Foreskin keratinocyte (primary cell): ENCODE measurements at places on chromosomes 2 and 18. TPM values are rescaled to one million over a fixed set of nuclear protein-coding genes. Genes with fewer than 3 reads are reported as not detected.

- DNase-seq, result no peak
These were observed 4.7 kb upstream of the PSD4 start for GRCh38 chr2:113169002-113169530.

DNA sequence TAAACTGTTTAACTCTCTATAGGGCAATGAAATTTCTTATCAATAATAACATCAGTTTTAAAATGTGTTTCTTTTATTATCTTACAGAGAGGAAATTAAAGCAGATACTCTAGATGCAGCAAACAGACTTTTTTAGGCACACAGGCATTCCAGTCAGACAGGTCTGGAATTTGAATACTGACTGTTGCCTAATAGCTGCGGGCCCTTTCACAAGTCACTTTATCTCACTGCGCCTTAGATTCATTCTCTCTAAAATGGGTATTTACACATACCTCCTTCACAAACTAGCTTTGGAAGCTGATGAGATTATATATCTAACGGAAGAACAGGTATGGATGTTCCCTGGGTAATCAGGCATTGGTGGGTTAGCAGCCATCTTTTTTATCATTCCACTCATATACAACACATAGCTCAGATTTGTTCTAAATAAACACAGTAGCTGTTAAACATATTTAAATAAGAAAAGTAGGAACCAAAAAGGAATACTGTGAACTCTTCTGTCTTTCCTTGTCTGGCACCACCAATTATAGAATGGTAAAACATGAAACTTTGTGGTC lies 104.2 kb downstream of the LRP2 start:
- peak; percentile 17 for DNase-seq

DNA sequence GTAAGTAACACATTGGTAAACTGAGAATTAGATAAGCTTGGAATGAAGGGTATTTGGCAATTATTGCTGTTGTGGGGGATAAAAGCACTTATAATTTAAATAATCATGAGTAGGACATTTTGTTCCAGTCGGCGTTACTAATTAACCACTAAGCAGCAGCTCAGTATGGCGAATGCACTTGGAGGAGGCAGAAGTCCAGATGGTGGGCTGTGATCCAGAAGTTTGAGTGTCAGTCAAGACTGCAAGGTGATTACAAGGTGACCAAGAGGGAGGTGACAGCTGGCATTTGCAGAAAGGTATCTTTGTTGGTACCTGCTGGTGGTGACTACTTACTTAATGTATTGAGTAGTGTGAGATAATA lies 643.6 kb upstream of the FAM98A start:
- DNase-seq, result no peak

DNA sequence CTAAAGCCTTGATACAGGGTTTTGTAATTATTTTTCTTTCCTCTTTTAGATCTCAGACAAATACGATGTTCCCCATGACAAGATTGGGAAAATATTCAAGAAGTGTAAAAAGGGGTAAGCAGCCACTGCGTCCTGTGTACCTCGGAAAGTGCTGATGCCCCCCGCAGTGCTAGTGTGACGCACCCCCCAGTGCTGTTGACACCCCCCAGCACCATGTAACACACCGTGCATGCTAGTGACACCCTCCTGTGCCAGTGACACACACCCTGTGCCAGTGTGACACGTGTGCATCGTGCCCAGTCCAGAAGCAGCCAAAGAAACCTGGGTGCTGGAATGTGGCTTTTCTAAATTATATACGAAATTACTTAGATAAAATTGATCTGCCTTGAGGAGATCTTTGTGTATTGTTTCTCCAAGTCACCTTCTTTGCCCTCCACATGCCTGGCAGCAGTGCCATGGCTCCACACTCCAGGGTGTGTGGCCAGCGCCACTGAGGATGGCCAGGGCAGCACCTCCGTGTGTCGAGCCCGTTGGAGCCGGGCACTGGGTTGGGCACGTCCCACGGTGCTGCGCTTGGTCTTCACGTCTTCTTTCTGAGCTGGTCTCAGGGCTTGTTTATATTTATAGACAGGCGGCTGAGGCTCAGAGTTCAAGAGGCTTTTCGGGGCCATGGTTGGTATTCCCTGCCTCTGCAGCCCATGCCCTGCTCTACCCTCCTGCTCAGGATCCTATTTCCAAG lies 44.3 kb upstream of the KLF11 start:
- no peak for DNase-seq

DNA sequence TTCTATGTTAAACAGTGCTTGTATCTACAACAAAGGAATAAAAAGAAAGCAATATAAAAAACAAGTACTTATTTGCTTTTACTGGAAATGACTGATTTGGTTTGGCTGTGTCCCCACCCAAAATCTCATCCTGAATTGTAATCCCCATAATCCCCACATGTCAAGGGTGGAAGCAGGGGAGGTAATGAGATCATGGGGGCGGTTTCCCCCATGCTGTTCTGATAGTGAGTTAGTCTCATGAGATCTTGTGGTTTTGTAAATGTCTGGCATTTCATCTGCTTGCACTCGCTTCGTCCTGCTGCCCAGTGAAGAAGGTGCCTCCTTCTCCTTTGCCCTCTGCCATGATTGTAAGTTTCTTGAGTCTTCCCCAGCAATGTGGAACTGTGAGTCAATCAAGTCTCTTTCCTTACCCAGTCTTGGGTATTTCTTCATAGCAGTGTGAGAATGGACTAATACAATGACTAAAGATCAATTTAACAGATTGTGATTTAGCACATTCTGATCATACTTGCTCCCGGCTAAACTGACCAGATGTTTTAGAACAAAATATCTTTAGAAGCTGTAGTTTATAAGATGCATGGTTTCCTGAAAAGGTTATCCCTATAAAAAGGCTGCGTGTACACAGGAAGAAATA lies 19.9 kb downstream of the PTH2R start:
- DNase-seq, result no peak

Gene CRACDL
- total RNA-seq, result 2.3 and 2.4 TPM in 2 replicates

DNA sequence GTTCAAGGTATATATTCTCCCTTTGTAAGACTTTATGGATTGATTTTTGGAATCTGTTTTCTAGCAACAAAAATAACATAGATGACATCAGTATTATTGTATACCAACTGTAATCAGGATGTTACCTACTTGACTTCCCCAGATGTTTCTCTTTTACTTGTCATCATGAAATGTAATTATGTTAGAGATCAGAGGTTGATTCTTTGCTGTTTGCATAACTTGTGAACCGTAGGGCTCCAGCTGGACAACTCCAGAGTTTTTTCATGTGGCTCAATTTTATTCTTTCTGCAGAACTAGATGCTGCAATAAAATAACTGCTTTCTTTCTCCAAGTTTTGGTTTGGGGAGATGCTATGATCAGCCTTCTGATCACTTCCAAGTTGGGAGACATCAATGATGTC lies 58.1 kb downstream of the SPOPL start:
- no peak for DNase-seq

Gene C2orf66
- total RNA-seq, result 0.14 TPM in 2 replicates

GRCh38 chr2:203623661-203624060 lies 82.8 kb upstream of the CD28 start:
- DNase-seq, result peak; percentile 20

GRCh38 chr2:162317861-162318327 lies 590 bp downstream of the IFIH1 start:
- DNase-seq, result peak; percentile 61

GRCh38 chr18:49531678-49532153 lies 30.1 kb upstream of the LIPG start:
- no peak for DNase-seq

Gene AKAIN1
- not detected in 2 replicates for total RNA-seq

Gene KCNJ13
- not detected in 2 replicates for total RNA-seq

- peak; percentile 32 for DNase-seq
These were observed 304.7 kb upstream of the TMEFF2 start for GRCh38 chr2:192499476-192499875.

DNA sequence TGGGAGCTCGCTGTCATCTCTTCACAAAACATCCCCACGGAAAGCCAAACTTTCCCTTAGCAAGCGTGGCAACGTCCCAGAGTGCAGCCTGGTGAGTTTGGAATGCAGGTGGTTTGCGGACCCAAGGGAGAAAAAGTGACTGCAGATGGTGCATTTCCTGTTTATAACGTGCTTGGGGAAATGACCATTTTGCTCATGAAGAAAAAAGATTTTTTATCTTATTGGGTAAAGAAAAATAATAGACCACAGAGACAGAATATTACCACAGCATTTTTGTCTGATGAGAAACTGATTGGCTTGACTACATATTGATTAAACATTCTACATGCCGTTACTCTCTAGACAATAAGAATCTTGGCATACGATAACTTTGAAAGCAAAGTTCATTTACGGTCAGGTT lies 136.5 kb downstream of the COPS8 start:
- DNase-seq, result no peak

- DNase-seq, result no peak
These were observed 273.5 kb downstream of the PIK3C3 start for GRCh38 chr18:42228581-42228980.

- no peak for DNase-seq
These were observed 89.1 kb downstream of the ALPK2 start for GRCh38 chr18:58539659-58540380.

- no peak for DNase-seq
These were observed 99.6 kb upstream of the CERS6 start for GRCh38 chr2:168356477-168356835.

Gene COMMD1
- total RNA-seq, result 33.8 and 35.8 TPM in 2 replicates

Gene IL1RN
- total RNA-seq, result 20.8 and 28.9 TPM in 2 replicates

DNA sequence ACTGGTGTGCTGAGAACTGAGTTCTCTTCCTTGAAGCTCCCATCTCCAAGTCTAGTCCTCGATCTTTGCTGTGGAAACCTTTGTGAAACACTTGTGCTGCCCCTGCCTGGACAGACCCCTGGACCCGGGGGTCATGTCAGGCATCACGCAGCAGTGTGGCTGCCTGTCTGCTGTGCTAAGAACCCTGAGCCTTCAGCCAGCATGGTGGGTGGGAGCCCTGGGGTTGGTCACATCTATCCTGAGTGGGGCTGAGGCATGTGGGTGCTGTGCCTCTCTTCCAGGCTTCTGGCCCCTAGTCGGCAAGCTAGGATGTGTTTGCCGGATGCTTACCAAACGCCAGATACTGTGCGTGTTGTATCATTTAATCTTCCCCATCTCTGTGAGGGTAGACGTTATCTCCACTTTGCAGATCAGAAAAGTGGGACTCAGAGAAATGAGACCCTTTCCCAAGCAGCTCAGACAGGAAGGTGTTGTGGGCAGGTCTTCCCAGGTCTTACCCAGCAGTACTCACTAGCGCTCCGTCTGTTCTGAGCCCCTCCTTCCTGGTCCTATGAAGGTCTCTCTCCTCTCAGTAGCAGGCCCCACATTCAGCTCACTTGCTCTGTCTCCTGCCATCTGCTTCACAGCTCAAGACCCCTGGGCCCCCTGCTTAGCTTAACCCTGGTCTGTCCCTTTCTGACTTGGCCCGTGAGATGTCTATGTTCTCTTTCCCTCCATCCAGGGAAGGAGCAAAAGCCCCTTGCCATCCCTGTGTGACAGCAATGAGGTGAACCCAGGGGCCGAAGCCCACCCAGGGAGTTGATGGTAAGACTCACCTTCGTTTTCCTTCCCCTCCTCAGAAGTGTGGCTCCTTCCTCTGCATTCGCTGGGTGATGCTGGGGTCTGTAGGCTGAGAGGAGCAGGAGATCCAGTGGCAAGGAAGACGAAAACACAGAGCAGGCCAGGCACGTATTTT lies 242.8 kb downstream of the FAM210A start:
- no peak for DNase-seq

DNA sequence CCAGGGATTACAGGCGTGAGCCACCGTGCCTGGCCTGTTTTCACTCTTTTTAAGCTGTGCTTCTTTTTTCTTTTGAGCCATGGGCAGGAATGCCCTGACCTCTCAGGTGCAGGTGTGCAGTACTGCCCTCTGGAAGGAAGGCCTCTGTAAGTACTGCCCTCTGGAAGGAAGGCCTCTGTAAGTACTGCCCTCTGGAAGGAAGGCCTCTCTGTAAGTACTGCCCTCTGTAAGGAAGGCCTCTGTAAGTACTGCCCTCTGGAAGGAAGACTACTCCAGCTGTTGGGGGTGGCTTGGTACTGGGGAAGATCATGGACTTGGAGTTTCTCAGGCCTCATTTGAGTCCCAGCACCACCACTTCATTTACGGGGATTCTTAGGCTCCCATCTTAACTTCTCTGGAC lies 248.5 kb upstream of the ID2 start:
- DNase-seq, result no peak

DNA sequence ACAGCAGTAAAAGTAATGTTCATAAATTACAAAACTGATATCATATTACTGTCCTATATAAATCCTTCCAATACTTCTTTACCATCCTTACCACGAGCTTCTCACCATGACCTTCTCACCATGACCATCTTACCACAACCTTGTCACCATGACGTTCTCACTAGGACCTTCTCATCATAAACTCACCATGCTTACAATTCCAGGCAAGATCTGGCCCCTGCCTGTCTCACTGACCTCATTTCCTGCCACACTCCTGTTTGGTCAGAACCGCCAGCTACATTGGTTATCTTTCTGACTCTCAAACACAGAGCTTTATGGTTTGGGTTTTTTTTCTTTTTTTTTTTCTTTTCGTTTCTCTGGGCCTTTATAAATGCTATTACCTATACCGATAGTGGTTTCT lies 827.6 kb downstream of the RNF144A start:
- peak; percentile 20 for DNase-seq

- no peak for DNase-seq
These were observed 67.9 kb downstream of the NCAPH start for GRCh38 chr2:96403481-96403880.

DNA sequence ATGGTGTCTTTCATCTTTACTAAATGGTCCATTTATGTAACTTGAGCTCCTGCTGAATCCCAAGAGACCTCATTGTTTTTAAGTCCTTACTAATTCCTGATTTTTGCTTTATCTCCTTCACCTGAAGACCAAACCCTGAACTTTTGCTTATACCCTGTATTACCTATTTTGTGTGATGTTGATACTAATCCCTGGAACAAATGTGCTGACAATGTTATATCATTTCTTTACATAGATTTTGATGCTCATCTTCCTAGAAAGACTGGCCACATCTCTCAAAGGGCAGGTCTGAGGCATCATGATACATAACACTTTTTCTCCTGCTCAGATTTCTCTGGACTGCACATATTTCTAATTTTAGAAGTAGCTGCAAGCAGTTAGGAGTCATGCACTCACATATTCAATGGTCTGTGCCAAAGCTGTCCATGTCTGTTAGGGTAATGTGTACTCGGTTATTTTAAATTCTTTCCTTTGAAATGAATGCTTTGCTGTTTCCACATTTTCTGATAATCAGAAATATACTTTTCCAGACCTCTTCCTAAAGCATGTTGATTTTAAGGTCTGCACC lies 427.9 kb upstream of the HNRNPA3 start:
- no peak for DNase-seq

Gene CPLX4
- total RNA-seq, result not detected in 2 replicates

- DNase-seq, result no peak
These were observed 512.5 kb upstream of the LRRTM4 start for GRCh38 chr2:78034706-78035105.

Gene CYB5A
- 36.4 and 49.0 TPM in 2 replicates for total RNA-seq

Gene L3MBTL4
- total RNA-seq, result 0.68 and 1.0 TPM in 2 replicates
